Smooth muscle cell of trachea (primary cell): ENCODE measurements at places on chromosomes 7 and 10. TPM values are rescaled to one million over a fixed set of nuclear protein-coding genes. Genes with fewer than 3 reads are reported as not detected.

DPP6 gene
- total RNA-seq, result not detected in 2 replicates

ERVW-1 gene
- total RNA-seq, result not detected in 2 replicates

DMBT1 gene
- total RNA-seq, result under 0.01 TPM in 2 replicates

TBXAS1 gene
- 1.2 TPM in 2 replicates for total RNA-seq

GIMAP5 gene
- total RNA-seq, result not detected in 2 replicates

C10orf62 gene
- 0.15 TPM in 1 of 2 replicates, not detected in the other for total RNA-seq

SFTPA1 gene
- total RNA-seq, result not detected in 2 replicates

MGAM2 gene
- total RNA-seq, result not detected in 2 replicates

VGF gene
- total RNA-seq, result 0.83 and 0.87 TPM in 2 replicates

THSD7A gene
- 0.17 and 1.6 TPM in 2 replicates for total RNA-seq

PPP1R3C gene
- total RNA-seq, result 65.9 and 200 TPM in 2 replicates

GPNMB gene
- total RNA-seq, result 288 and 440 TPM in 2 replicates

HPSE2 gene
- not detected in 2 replicates for total RNA-seq
